ENCODE measurements at places on chromosomes 3 and 15.

DNA sequence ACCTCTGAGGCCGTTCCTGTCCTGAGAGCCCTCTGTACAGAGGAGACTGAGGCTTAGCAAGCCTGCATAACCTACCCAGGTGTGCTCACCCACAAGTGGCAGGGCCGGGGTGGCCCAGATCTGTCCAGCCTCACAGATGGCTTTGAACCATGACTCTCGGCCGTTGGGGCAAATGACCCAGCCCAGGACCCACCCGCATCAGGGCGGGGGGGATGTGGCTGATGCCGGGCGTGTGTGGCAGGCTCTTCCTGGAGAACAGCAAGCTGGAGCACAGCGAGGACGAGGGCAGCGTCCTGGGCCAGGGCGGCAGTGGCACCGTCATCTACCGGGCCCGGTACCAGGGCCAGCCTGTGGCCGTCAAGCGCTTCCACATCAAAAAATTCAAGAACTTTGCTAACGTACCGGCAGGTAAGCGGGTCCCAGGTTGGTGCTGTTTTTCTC lies 133.5 kb downstream of the LRRK1 start:
- H3K4me3 ChIP-seq: no peak overlapping the region
- DNase-seq: no peak
- H3K27me3 ChIP-seq: no peaks in the 10 kb centered on the region

GRCh38 chr15:68259883-68260282 lies 17.7 kb upstream of the FEM1B start:
- peaks cover 28% of the 10 kb centered on the region for H3K27me3 ChIP-seq
- no peak overlapping the region for H3K27ac ChIP-seq
- no peak for DNase-seq
- H3K4me1 ChIP-seq: peaks cover 2% of the 10 kb centered on the region
- no peak overlapping the region for H3K4me3 ChIP-seq
- no peaks in the 10 kb centered on the region for H3K36me3 ChIP-seq

GRCh38 chr3:129462361-129462968 lies 22.4 kb downstream of the IFT122 start:
- H3K36me3 ChIP-seq: peaks cover 12% of the 10 kb centered on the region
- DNase-seq: no peak
- H3K27me3 ChIP-seq: no peaks in the 10 kb centered on the region

- H3K27ac ChIP-seq: no peak overlapping the region
- peaks cover 2% of the 10 kb centered on the region for H3K27me3 ChIP-seq
Measured at GRCh38 chr3:38836561-38836960, 20.5 kb upstream of the SCN10A start.

GRCh38 chr15:73357999-73358665 lies 10.6 kb downstream of the HCN4 start:
- no peak overlapping the region for H3K27ac ChIP-seq
- H3K4me1 ChIP-seq: no peaks in the 10 kb centered on the region
- no peak for DNase-seq
- H3K27me3 ChIP-seq: peaks cover 8% of the 10 kb centered on the region
- no peaks in the 10 kb centered on the region for H3K36me3 ChIP-seq

- H3K27me3 ChIP-seq: no peaks in the 10 kb centered on the region
- no peak overlapping the region for H3K4me3 ChIP-seq
- H3K4me1 ChIP-seq: peaks cover 73% of the 10 kb centered on the region
Measured at GRCh38 chr3:13113346-13114330, 40.4 kb upstream of the IQSEC1 start.
